ENCODE measurements at places on chromosomes 6 and 20. TPM values are rescaled to one million over a fixed set of nuclear protein-coding genes. Genes with fewer than 3 reads are reported as not detected.

The LZTS3 gene
- total RNA-seq = 18.5 TPM

The MOCS1 gene
- 22.9 TPM for total RNA-seq

The TMEM170B gene
- total RNA-seq = 12.4 TPM

The IP6K3 gene
- 3.5 TPM for total RNA-seq

The SLC32A1 gene
- not detected for total RNA-seq

The ID4 gene
- total RNA-seq = 27.8 TPM

The FAM184A gene
- total RNA-seq = 15.9 TPM

The NTSR1 gene
- total RNA-seq = not detected

The ADGB gene
- 6.2 TPM for total RNA-seq

DNA sequence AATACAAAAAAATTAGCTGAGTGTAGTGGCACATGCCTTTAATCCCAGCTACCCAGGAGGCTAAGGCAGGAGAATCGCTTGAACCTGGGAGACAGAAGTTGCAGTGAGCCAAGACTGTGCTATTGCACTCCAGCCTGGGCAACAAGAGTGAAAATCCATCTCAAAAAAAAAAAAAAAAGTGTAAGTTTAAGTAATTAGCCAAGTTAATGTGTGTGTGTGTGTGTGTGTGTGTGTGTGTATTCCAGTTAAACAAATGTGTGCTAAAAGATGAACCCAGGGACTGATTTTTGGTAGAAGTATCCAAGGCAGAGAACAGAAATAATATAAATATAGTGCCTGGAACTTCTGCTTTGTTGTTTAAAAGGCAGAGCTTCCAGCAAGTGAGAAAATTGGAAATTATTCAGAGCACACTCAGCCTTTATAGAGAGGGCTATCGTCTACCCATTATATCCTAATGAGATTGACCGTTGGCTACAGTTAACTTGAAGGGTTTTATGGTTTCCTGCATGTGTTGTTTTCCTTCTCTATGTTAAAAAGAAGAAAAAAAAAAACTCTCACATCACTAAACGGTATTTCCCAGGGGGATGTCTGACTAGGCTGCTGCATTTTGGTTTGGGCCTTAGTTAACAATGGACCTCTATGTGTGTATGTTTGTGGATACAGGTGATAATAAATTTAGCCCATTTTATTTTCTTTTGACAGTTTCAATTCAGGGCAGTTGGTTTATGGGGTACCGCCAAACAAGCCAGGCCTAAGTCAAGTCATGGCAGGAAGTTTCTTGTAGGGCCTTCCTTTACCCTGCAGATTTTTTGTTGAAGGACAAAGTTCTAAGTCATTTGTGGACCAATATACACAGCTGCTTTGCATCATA lies 9.8 kb downstream of the SOX4 start:
- peaks cover 8% of the 10 kb centered on the region for H3K4me1 ChIP-seq
- no peak overlapping the region for H3K27ac ChIP-seq
- H3K27me3 ChIP-seq = no peaks in the 10 kb centered on the region
- DNase-seq = no peak
- H3K36me3 ChIP-seq = no peaks in the 10 kb centered on the region

- no peaks in the 10 kb centered on the region for H3K27me3 ChIP-seq
- no peak overlapping the region for H3K27ac ChIP-seq
- DNase-seq = no peak
- H3K4me3 ChIP-seq = no peak overlapping the region
These were observed 167.7 kb upstream of the SUPT3H start for GRCh38 chr6:45545416-45545815.

DNA sequence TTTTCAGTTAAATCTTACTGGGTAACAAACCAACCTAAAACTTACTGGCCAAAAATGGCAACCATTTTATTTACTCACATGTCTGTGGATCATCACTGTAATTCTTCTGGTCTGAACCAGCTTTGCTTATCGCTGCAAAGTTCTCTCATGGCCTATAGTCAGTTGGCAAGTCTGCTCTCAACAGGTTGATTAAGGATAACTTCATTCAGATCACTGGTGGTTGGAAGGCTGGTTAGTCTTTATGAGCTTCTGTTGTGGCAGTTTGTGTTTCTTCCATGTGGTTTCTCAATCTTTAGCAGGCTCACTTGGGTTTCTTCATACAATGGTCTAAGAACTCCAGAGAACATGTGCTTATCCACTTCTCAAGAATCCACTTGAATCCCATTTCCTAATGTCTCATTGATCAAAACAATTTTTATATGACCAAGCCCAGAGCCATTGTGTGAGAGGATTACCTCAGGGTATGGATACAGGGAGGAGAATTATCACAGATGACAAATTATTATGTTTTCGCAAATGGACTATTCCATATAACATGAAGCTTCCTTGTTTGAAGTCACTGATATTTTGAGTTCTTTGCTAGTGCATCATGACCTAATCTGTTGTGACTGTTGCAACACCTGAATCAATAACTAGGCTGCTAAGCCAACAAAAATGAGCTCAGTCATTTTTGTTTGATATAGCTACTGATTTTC lies 155.4 kb upstream of the BMP2 start:
- no peak for DNase-seq
- H3K4me1 ChIP-seq = no peaks in the 10 kb centered on the region
- H3K27me3 ChIP-seq = no peaks in the 10 kb centered on the region
- H3K36me3 ChIP-seq = no peaks in the 10 kb centered on the region

DNA sequence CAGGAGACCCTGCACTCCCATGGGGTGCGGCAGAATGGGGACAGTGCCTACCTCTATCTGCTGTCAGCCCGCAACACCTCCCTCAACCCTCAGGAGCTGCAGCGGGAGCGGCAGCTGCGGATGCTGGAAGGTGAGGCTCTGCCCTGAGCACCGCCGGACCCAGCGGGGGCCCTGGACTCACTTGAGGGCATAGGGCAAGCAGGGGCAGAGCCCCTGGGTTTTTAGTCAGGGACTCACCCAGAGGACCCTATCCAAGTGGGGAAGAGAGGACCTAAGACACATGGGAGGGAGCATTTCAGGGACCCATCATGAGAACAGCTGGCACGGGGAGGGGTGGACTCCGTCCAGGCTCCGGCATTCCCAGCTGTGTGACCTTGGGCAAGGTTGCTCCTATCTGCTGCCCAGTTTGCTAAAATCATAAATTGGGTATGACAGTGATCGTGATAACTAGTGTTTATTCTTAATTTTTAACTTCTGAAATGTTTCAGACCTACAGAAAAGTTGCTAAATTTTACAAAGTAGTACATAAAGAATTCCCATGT lies 9.8 kb downstream of the RBCK1 start:
- H3K36me3 ChIP-seq = peaks cover 59% of the 10 kb centered on the region
- no peaks in the 10 kb centered on the region for H3K27me3 ChIP-seq
- H3K27ac ChIP-seq = no peak overlapping the region
- H3K4me3 ChIP-seq = no peak overlapping the region

GRCh38 chr6:85135376-85136094 lies 314.3 kb upstream of the NT5E start:
- no peak overlapping the region for H3K4me3 ChIP-seq
- no peak overlapping the region for H3K27ac ChIP-seq
- no peak for DNase-seq
- H3K27me3 ChIP-seq = no peaks in the 10 kb centered on the region

GRCh38 chr6:109224994-109225393 lies 129.7 kb downstream of the CEP57L1 start:
- no peaks in the 10 kb centered on the region for H3K27me3 ChIP-seq
- H3K27ac ChIP-seq = no peak overlapping the region
- no peak for DNase-seq
- H3K4me1 ChIP-seq = peaks cover 6% of the 10 kb centered on the region

DNA sequence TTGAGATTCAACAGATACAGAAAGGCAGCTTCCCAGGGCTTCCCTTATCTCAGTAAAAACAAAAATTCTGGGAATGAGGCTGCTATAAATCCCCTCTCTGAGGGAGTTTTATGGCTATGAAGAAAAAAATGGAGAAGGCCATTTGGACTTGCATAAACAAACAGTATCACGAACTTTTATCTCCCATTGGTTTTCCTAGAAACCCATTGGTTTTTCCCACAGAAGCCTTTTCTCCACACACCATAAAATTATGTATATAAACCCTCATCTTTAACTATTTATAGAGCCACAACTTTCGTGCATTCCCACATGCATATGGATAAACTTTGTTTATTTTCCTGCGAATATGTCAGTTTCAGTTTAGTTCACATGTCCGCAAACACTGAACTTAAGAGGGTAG lies 36.2 kb upstream of the BTBD3 start:
- no peaks in the 10 kb centered on the region for H3K27me3 ChIP-seq
- no peak for DNase-seq
- H3K36me3 ChIP-seq = no peaks in the 10 kb centered on the region
- H3K4me3 ChIP-seq = no peak overlapping the region
- H3K27ac ChIP-seq = no peak overlapping the region

GRCh38 chr6:6730831-6731230 lies 142.3 kb downstream of the LY86 start:
- DNase-seq = no peak
- H3K27me3 ChIP-seq = no peaks in the 10 kb centered on the region

DNA sequence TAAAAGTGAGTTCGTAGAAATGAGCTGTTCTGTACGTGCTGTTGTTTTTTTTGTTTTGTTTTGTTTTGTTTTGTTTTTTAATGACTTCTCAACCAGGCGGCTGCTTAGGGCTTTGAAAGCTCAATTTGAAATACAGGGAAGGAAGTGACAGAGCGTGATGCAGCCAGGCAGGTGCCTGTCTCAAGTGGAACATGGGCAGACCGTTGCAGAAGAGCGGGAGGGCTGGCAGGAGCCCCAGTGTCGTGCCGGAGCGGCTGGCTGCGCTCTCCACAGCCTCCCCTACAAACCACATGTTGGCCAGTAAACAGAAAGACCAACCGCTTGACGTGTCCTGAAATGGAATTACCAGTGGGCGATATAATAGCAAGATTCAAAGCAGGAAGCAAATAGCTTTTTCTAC lies 164.9 kb upstream of the RREB1 start:
- no peaks in the 10 kb centered on the region for H3K36me3 ChIP-seq
- no peak overlapping the region for H3K27ac ChIP-seq
- no peak overlapping the region for H3K4me3 ChIP-seq
- DNase-seq = peak; percentile 78
- no peaks in the 10 kb centered on the region for H3K4me1 ChIP-seq

DNA sequence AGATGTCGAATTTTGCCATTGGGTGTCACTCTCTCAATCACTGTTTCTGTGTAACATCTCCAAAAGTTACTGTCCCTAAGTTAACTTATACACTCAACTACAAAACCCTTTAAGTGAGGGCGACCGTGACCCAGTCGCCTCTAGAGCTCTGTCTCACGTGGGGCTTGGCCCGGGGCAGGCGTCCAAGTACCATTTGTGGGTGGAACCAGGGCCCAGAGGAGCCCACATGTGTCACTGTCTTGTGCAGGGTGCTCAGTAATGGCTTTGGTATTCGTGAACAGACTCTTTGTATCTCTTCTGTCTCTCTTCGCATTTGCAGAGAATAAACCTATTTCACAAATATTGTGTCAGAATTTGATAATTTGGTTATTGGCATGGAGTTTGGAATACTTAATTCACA lies 109.9 kb upstream of the THBS2 start:
- no peak overlapping the region for H3K4me3 ChIP-seq
- H3K27ac ChIP-seq = no peak overlapping the region
- no peaks in the 10 kb centered on the region for H3K27me3 ChIP-seq
- no peaks in the 10 kb centered on the region for H3K36me3 ChIP-seq

- H3K4me1 ChIP-seq = peaks cover 32% of the 10 kb centered on the region
These were observed 3.5 kb upstream of the LAMP5 start for GRCh38 chr20:9510911-9511310.

GRCh38 chr6:134351615-134352474 lies 33.9 kb upstream of the SGK1 start:
- no peaks in the 10 kb centered on the region for H3K27me3 ChIP-seq
- DNase-seq = no peak
- no peaks in the 10 kb centered on the region for H3K4me1 ChIP-seq
- H3K4me3 ChIP-seq = no peak overlapping the region
- H3K27ac ChIP-seq = no peak overlapping the region
- no peaks in the 10 kb centered on the region for H3K36me3 ChIP-seq

GRCh38 chr6:143396497-143397226 lies 53.8 kb downstream of the ADAT2 start:
- no peaks in the 10 kb centered on the region for H3K27me3 ChIP-seq
- no peak overlapping the region for H3K4me3 ChIP-seq
- no peak for DNase-seq

DNA sequence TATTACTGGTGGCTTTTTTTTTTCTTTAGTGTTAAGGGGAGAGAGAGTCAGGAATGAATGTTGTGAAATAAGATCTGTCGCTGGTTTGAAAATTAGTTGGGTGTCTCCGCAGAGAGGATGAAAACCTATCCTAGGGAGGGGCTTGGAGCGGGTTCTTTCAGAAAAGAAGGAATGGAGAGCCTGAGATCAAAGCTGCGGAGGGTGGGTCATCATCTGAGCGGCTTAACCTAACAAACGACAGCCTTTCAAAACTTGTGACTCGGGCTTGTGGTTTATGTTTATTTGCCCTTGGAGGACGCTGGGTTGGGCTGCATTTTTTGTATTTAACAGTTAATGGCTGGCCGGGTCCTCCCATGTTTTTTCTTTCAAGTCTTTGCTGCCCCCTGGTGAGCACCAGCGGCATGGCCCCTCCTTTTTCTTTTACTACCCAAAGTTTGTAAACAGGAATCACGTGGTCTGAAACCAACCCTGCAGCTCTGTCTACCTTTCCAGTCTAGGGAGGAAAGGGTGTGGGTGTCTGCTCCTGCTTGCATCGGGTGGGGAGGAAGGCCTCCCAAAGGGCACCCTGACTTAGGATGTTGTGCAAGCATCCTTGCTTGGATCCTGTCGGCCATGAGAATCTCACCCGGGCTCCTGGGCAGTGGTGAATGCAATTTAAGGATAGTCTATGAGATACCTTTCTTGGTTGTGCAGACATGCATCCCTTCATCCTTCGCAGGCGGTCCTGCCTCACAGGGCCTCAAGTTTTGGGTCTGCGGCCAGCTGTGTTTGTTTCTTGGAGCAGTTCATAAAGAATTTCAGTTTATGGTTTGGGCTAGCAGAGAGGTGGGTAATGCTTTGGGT lies 2.2 kb downstream of the PIM1 start:
- peaks cover 50% of the 10 kb centered on the region for H3K4me1 ChIP-seq
- peak; percentile 87 for DNase-seq
- H3K36me3 ChIP-seq = peaks cover 40% of the 10 kb centered on the region
- no peaks in the 10 kb centered on the region for H3K27me3 ChIP-seq
- H3K27ac ChIP-seq = peak overlapping the region; percentile 94

GRCh38 chr6:63275953-63276352 lies 43.8 kb downstream of the LGSN start:
- no peaks in the 10 kb centered on the region for H3K27me3 ChIP-seq
- no peak for DNase-seq
- H3K4me1 ChIP-seq = no peaks in the 10 kb centered on the region
- H3K27ac ChIP-seq = no peak overlapping the region
- H3K4me3 ChIP-seq = no peak overlapping the region

GRCh38 chr6:51839726-51840374 lies 247.6 kb downstream of the PKHD1 start:
- no peaks in the 10 kb centered on the region for H3K4me1 ChIP-seq
- no peak for DNase-seq
- H3K27me3 ChIP-seq = no peaks in the 10 kb centered on the region
- no peak overlapping the region for H3K4me3 ChIP-seq

Data from lower lobe of right lung (tissue), 2 donors.